ENCODE measurements at places on chromosomes 2 and 18. TPM values are rescaled to one million over a fixed set of nuclear protein-coding genes. Genes with fewer than 3 reads are reported as not detected.

L3MBTL4 gene
- 7.5 TPM for total RNA-seq

GRCh38 chr2:225290757-225291400 is 108.6 kb upstream of the NYAP2 start:
- no peak for DNase-seq

NCKAP5 gene
- total RNA-seq, result 1.7 TPM

- DNase-seq, result no peak
Measured at GRCh38 chr18:54181856-54182602, 42.4 kb downstream of the MBD2 start.

GMPPA gene
- total RNA-seq, result 32.4 TPM

DNA sequence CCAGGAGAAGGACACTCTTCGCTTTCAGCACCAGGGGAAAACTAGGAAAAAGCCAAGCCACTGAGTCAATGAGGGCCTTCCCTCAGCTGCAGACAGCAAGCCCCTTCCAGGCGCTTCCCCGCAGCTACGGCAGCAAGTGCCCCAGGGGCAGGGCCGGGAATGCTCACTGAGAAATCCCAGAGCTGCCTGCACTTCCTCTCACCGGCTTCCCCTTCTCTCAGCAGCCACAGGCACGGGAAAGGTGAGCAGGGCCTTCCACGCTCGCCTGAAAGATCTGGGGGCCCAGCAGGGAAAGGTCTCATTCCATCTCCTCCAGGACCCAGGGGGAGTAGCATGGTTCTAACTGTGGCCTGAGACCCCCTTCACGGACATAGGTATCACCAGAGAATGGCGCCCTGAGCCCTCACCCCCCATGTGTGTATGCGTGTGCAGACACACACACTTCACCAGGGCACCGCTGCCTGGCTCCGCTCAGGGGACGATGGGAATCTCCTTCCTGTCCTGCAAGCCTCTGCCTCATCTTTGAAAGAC is 29.6 kb upstream of the FOSL2 start:
- no peak for DNase-seq

IL1RL1 gene
- 32.4 TPM for total RNA-seq

DNA sequence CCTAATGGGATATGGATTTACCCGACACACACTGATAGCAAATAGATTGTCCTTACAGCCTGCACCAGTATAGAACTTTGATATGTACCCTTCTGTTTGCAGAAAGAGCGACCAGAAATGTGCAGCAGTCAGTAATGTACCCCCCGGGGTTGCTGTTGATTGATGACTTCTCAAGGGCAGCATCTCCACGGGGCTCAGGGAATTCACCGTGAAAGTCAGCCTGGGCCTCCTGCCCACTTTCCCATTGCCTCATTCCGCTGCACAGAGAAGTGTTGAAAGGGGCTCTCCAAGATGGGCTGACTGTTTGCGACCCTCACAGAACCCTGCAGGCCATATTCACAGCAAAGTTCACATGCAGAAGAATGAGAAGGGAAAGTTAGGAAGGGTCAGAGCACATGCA is 241.3 kb downstream of the PRKCE start:
- DNase-seq, result no peak

- DNase-seq, result no peak
Measured at GRCh38 chr2:31430439-31431165, 16.1 kb upstream of the XDH start.

- no peak for DNase-seq
Measured at GRCh38 chr2:22273853-22274252, 1111.1 kb upstream of the KLHL29 start.

DNA sequence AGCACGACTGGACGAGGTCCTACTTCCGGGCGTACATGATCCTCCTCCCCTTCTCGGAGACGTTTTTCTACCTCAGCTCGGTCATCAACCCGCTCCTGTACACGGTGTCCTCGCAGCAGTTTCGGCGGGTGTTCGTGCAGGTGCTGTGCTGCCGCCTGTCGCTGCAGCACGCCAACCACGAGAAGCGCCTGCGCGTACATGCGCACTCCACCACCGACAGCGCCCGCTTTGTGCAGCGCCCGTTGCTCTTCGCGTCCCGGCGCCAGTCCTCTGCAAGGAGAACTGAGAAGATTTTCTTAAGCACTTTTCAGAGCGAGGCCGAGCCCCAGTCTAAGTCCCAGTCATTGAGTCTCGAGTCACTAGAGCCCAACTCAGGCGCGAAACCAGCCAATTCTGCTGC is 24.8 kb downstream of the LYPD1 start:
- DNase-seq, result no peak

DNA sequence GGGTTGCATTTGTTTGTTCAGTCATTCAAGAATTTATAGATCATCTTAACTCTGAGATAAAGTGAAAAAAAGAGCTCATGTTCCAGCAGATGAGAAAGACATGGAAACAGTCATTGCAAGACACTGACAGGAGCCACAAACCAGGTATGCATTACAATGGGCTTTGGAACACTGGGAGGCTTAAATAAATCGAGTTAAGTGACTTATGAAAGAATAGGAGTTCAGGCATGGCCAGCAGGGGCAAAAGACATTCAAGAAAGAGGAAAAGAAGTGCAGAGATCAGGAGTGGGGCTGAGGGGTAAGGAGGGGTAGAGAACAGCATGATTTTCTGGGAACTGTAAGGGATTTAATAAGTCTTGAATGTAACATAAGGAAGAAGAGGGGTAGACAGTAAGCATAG is 121.2 kb upstream of the EPC2 start:
- DNase-seq, result no peak

DNA sequence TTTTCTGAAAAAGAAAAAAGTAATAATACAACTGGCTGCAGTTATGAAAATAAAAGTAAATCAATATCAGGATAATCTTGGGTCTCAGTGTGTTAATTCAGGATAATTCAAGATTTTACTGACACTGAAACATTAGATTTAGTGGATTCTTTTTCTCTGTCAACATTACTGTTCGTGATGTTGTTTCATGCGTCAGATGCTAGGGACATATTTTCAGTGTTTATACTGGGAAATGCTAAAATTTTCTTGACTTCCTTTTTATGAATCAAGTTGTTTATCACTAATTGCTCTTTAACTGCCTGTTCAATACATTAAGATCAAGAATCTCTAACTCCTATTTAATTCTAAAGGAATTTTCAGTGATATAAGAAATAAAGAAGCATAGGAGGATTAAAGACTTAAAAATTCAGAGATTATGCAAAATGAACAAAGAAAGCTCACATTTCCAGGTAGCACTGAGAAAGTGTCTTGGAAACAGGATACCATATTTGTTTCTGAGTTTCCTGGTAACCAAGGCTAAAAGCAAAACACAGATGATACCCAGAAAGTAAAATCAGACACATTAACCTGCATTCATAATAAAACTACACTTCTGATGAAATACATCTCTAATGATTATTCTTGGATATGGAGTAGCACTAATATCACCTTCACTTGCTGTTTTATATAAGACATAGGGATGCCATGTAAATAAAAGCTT is 174.0 kb downstream of the ARL4C start:
- no peak for DNase-seq

GALNT13 gene
- 3.1 TPM for total RNA-seq

TMEM182 gene
- 1.6 TPM for total RNA-seq

- no peak for DNase-seq
Measured at GRCh38 chr2:8413589-8414135, 268.2 kb upstream of the ID2 start.

- no peak for DNase-seq
Measured at GRCh38 chr2:8669157-8669817, 12.6 kb upstream of the ID2 start.

KRTCAP3 gene
- total RNA-seq, result 0.48 TPM

Data from mesenteric fat pad (tissue), 1 donor.